GM03348 (cell line): ENCODE measurements at places on chromosomes 11 and 22.

- DNase-seq = no peak
Observed at GRCh38 chr11:34212566-34212965, 107.1 kb downstream of the NAT10 start.

DNA sequence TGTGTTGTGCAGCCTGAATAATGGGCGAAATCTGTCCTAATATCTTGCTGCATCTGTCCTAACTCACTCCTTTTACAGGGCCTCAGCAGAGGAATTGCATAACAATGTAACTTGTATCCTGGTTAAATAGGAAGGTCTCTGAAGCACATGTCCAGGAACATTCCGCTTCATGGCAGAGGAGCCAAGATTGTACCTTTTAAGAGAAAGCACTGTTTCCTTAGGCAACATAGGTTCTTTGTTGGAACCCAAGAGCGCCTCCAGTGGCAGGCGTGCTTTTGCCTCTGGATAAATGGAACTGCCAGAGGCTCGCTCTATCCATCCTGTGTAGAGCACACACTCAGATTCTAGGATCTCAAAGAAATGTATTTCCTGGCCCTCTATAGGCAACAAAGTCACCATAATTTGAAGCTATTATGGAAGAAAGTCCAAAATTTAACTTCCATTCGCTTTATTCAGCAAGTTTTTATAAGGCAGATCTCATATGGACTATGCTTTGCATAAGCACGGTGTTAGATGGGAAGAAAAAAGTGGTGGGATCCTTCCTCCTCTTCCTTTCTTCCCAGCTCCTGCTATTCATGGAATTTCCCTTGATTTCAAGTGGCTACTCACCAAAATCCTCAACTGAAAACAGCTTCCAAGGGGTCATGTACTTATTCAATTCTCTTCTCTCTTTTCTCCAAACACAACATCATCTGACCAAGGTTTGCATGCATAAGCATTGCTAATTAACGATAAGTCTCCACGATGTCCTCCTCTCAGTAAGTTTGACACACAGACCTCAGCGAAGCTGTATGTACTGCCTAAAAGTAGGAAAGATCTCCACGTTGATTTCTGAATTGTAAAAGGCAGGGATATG lies at the start of gene BLID:
Gene BLID, minus strand, starts transcription at position 692 of the 856 bp plus-strand sequence. Its CDS starts 293 bp downstream, at position 399.
- DNase-seq = no peak

DNA sequence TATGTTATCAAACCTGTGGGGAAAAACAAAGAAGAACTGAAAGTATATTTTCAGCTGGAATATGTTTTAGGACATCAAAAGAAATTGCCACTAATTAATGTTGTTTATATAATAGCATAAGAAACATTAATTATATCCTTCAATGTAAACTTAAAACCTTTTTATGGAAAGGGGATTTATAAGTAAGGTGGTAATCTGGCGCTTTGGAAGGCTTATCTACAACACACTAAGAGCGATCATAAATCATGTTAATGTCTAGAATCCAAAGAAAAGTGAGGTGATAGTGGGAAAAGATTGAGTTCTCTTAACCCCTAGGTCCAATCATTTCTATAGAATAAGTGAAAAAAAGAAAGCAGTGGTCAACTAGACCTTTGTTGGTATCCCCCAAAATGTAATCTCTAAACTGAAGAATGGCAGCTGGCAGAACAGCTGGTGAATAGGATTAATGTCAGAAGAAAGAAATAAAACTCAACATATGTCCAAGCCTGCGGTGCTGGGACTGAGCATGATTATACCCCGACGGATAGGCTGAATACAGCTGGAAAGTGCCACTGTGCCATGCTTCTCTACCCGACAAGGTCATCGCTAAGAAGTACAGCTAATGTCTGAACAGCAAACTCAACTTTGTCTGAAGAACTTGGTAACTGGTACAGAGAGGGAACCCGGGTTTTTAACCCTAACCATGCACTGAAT lies 64.0 kb downstream of the SOX6 start:
- no peak for DNase-seq

DNA sequence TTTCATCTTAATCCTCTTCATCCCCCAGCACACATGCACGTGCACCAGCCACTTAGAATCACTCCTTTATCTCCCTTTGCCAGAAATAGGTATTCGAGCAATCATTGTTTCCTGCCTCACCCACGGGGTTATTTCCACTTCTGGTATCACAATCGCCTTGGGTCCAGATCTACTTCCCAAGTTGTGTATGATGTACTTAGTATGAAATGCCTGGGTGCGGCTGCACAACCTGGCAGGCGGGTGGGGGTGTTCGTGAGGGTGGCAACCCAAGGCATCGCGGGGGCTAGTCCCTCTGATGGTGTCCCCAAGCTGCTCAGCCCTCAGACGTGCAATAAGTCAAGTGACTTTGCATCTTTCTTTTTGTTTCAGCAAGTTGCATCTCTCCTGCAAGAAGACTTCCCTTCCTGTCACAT lies 475.6 kb downstream of the MIAT start:
- DNase-seq = no peak

- DNase-seq = no peak
Observed at GRCh38 chr22:25013607-25014006, 61.1 kb downstream of the KIAA1671 start.

- peak; percentile 53 for DNase-seq
Observed at GRCh38 chr11:47983464-47984397, 3.4 kb downstream of the PTPRJ start.

DNA sequence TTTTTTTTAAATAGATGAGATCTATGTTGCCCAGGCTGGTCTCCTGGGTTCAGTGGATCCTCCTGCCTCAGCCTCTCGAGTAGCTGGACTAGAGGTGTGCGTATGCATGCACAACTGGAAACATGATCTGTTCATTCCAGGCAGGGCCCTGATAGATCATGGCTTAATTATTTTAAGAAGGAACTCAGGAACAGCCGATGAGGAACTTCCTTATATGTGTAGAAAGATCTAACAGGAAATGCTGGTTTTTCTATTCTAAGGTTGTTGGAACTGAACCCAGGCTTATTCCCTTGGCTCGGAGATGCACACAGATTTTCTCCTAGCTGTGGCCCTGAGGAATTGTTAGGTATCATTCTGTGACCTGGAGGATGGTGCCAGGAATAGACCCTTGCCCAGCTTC lies 32.4 kb downstream of the SPECC1L start:
- no peak for DNase-seq

GRCh38 chr11:120208777-120209176 lies 2.1 kb upstream of the OAF start:
- peak; percentile 67 for DNase-seq

DNA sequence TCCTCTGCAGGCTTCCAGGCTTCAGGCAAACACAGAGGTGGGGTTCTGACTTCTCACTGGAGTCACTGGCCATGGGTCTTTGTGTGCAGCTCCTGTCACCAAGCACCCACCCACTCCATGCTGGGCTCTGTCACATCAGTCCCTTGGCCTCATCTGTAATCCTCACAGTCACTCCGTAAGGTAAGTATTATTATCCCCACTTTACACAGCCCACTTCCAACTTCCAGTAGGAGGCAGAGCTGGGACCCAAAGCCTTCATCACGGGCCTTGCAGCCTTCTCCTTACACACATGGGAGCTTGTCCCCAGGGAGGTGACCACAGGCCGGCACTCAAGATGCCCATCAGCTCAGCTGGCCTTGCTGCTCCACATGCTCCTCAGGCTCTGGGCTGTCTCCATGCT lies 266.7 kb upstream of the B3GAT1 start:
- DNase-seq = no peak

DNA sequence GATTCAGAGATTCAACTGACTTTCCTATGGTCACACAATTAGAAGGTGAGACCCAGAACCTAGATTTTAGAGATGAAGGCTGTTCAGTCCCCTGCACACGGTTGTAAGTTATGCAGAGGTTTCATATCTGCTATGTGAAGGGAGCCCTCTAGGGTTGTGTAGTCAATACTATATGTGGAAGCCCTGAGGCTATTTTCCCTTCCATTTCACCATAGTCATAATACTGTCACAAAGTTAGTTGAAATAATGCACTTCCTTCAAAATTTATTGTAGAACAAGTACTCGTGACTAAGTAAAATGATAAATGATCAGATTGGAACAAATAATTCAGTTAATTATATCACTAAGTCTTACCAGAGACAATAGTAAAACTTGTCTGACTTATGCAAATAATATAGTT lies 48.8 kb downstream of the ENDOD1 start:
- DNase-seq = no peak

DNA sequence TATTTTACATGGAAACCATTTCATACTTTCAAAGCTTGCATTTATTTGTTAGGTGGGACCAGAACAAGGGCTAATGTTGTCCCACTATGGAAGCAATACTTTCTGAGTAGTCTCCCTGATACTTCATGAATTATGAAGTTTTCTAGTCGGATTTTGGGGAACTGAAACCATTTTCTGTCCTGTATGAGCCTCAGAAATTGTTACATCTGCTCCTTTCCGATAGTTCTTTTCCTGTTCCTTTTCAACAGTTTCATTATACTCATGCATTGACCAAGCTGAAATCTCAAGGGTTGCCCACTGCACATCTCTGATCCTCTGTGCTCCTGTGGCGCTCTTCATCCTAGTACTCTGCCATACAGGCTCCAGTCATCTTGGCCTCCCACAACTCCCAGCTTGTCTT lies 31.5 kb upstream of the GLYATL1 start:
- no peak for DNase-seq

- DNase-seq = no peak
Observed at GRCh38 chr11:88353386-88353785, 15.8 kb upstream of the CTSC start.

GRCh38 chr11:64181506-64182411 lies 4.2 kb upstream of the STIP1 start:
- DNase-seq = peak; percentile 95

DNA sequence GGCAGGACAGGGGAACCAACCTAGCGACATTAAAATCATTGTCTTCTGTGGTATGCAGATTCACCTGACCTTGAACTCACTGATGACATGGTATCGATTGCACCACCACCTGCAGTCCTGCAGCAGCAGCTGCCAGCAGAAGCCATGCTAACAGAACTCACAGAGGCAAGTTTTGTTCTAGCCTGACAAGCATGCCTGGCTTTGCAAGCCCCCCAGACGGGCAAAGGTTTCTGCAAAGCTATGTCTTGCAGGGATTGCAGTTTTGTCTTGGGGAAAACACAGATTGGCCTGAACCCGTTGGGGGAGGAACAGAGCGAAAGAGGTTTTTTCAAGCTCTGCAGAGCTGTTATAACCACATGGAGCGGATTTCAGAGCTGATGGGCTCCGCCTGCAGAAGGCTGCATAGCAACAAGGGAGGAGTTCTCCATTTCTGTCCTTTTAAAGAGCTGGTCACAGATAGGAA lies 221.0 kb downstream of the HIPK3 start:
- DNase-seq = no peak

- DNase-seq = no peak
Observed at GRCh38 chr22:33569018-33569417, 351.3 kb downstream of the LARGE1 start.

DNA sequence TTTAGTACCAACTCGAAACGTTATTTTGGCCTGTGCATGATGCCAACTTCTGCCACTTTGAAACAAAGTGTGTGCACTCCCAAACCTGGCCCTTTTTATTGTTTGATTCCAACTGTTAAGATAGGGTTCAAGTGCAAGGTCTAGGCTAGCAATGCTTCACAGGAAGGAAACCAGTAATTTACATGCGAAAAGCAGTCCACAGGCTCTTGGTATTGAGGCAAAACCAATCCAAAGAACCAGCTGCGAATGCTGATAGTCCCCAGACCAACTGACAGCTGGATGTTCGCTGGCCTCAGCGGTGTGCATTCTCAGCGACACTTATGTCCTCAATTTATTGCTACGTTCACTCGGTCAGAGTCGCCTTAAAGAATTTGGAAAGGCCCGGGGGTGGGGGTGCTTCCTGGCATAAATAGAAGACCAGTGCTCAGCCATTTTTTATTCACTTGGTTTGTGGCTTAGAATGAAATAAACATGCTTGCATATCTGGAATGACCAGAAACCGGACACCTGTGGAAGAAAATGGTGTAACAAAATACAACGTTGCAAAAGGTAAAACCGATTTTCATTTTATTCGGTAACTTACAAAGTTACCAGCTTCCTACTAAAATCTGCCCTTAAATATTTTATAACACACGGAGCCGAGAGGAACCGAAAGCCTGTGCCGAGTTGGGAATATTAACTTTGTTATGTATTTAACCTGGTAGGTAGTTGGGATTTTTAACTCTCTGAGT lies 1.6 kb downstream of the CPT1A start:
- DNase-seq = no peak

DNA sequence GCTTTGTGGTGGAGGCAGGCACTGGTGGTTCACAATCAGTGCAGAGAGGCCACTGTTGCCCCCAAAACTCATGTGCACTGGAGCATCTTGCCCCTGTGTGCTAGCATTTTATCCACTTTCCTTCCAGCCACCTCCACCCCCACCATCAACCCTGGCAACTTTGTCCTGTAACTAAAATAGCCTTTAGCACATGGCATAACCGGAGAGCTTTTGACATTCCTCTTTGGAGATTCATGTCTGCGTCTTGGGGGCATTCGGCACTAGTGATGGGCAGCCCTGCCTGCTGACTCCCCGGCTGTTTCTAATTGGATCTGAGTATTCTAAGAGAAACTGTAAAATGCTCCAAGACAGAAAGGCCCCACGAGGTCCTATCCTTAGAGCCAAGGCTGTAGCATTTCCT lies 15.8 kb downstream of the SHISA8 start:
- no peak for DNase-seq

DNA sequence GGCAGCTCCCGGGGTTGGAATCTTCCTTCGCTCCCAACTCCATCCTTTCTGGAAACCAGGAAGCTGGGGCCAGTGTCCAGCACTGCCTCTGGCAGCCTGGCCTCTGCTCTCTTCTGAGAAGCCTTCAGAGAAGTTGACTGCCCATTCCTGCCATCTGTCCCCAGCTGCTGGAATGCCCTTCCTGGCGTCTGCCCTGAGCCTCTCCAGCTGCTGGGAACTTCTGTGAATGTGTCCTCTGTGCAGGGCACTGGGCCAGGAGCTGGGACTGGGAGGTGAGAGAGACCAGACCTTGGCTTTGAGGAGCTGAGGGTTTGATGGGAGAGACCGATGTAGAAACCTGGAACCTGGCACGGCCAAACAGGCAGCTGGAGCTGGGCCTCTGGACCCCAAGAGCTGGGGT lies 5.9 kb upstream of the SOX10 start:
- no peak for DNase-seq

- no peak for DNase-seq
Observed at GRCh38 chr22:26481694-26482093, 1.9 kb downstream of the HPS4 start.

DNA sequence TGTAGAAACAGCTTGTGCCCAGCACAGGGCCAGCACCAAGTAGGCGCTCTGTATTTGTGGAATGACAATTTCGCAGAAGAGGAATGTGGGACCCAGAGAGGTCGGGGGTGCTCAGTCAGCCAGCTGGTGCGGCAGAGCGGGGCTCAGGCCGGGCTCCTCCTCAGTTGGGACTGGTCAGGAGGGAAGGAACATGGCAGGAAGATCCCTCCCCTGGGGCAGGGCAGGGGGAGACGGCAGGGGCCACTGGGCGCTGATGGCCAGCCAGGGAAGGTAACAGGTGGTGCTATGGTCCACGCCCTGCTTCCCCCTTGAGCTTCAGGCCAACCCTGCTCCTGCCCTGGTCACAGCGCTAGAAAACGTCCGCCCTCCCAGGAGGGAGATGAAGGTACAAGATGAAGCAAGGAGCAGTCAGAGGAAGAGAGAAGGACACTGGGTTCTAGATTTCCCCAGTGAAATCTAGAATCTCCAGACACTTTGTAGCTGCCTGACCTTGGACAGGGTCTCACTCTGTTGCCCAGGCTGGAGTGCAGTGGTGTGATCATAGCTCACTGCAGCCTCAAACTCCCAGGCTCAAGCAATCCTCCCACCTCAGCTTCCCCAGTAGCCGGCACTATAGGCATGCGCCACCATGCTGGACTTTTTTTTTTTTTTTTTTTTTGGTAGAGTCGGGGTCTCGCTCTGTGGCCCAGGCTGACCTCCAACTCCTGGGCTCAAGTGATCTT lies 13.5 kb upstream of the SPI1 start:
- no peak for DNase-seq

GRCh38 chr22:32685512-32685911 lies 116.0 kb upstream of the TIMP3 start:
- DNase-seq = no peak
